ENCODE measurements at places on chromosomes 11 and 22.

DNA sequence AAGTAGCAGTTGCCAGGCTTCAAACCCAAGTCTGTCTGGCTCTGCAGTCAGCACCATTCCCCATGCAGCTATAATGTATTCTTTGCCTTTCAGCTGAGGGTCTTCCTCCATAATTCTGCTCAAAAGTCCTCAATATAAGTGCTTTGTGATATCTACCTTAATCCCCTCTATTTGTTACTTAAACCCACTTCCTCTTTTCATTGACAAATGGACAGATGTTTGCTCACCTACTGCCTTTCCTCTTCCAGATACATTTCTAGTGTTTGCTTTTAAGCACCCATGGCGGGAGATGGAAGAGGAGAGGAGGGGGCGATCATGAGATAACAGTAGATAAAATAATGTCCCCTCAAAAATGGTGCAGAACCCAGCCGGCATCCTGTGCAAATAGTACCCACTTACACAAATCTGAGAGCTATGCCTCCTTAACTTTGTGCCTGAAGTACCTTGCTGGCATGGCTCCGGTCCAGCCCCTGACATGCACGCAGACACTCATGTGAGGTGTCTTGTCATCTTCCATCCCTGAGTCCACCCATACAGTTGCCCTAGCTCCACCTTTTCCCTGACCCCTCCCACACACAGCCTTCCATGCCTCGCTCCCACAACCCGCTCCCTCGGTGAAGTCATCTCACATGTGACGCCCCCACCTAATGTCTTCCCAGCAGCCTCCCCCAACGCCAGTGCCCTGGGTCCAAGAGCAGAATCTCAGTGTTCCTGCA, 109.6 kb downstream of the TRIM29 start:
- no peak for DNase-seq

- DNase-seq = no peak
Observed at GRCh38 chr11:65014726-65015227, 817 bp downstream of the ARL2 start.

DNA sequence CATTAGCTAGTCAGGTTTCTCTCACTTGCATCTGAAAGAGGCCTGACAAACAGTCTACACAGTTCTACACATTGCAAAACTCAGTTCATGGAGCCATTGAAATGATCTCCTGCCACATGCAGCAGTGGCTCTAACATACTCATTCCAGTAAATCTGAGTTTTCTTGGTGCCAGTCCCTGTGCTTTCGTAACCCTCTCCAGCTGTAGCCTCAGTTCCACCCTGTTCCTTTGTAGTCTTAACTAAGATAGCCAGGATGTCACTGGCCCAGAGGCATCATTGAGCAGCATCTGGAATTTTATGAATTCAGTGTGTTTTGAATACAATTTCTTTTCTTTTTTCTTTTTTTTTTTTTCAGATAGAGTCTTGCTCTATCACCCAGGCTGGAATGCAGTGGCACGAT, 37.4 kb upstream of the ZBED5 start:
- no peak for DNase-seq

- no peak for DNase-seq
Observed at GRCh38 chr11:20311444-20311843, 52.1 kb upstream of the HTATIP2 start.

DNA sequence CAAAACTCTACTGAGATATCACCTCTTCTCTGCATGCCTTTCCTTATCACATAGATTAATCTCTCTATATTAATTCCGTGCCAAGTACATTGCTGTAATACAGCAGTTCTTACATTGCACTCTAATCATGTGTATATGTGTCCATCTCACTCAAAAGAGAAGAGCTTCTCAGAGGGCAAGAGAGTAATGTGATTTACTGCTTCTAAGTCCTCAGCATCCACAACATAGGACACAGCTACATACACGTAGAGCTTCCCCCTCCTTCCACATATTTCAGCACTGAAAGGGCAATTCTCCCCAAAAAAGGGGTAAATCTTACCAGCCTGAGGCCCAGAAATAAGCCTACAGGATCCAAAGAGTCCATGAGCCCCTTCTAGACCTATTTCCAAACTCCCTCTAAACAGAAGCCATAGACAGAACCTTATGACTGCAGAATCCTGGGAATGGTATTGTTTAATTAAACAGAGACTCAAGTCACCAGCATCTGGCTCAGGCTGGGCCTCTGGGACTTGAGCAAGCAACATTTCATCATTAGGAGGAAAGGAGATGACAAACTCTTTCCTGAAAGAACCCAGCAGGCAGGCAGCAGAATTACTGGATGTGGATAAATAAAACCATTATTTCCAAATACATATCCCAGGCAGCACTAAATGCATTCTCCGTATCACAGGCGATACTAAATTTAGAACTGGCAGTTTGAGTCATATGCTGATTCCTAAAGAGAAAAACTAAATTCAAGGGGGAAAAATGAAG, 87.2 kb downstream of the KCNC1 start:
- DNase-seq = no peak

DNA sequence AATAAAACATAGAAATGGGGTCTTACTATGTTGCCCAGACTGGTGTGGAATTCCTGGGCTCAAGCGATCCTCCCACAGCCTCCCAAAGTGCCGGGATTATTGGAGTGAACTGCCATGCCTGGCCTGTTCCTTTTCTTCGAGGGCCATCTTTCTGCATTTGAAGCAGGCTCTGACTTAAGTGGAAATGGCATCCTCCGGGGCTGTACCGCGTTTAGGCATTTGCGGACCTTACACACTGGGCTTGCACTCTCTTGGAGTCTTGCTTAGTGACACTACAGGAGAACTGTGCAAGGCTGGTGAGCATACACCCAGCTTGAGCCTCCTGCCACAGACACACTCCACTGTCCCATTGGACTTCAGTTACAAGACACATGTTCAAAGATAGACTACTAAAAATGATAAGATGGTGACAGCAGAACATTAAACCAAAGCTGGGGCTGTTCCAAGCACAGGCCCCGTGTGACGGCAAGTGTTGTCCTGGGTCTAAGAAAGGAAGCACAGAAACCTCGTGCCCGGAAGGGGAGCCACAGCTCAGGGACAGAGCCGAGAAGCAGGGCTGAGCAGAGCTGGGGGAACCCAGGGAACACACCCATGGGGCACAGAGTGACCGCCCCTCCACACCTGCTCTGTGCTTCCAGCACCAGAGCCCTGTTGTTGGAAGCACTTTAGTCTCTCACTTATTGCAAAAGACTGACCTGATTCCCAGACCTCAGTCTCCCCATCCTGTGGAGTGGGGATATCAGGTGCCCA, 59.0 kb upstream of the SHANK2 start:
- DNase-seq = no peak

GRCh38 chr11:68677432-68677831, 6.9 kb upstream of the GAL start:
- no peak for DNase-seq

DNA sequence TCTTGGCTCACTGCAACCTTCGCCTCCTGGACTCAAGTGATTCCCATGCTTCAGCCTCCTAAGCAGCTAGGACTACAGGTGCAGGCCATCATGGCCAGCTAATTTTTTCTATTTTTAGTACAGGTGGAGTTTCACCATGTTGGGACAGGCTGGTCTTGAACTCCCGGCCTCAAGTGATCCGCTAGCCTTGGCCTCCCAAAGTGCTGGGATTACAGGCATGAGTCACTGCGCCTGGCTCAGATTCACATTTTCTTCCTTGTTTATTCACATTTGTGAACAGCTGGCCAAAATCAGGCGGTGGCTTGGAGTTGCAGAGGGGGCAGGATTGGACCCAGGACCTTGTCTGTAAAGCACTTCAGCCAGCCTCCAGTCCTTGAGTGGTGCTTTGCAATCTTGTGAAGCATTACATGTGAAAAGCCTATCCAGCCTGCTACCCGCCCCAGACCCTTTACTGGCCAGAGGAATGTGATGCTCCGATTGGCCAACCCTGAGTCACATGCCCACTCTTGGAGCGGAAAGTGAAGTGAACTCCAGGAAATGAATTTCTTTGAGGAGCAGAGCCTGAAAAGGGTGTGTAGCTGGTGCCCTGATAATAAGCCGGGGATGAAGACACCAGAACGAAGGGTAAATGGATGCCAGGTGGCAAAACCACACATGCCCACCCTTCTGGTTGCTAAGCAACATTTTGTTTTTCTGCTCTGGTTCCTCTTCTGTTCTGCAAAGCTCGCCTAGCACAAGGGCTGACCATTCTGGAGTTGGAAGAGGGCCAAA, 62.6 kb upstream of the PTPRJ start:
- DNase-seq = no peak

DNA sequence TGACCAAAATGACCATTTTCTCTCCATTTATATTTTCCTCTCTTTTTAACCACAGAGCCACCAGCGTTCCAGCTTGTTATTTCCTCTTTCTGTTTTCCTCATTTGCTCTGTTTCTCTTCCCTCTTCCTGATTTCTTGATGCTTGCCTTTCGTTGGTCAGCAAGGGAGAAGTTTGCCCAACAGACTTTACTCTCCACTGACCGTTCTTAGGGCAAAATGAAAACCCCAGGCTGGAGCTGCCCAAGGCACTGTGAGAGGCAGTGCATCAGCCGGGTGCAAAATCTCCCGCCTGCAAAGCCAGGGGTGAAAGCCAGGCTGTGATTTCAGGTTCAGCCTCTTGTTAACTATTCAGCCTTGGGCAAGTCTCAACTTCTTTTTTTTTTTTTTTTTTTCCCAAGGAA, 26.1 kb upstream of the APLP2 start:
- DNase-seq = no peak

- no peak for DNase-seq
Observed at GRCh38 chr11:30344085-30344484, 21.2 kb downstream of the ARL14EP start.

DNA sequence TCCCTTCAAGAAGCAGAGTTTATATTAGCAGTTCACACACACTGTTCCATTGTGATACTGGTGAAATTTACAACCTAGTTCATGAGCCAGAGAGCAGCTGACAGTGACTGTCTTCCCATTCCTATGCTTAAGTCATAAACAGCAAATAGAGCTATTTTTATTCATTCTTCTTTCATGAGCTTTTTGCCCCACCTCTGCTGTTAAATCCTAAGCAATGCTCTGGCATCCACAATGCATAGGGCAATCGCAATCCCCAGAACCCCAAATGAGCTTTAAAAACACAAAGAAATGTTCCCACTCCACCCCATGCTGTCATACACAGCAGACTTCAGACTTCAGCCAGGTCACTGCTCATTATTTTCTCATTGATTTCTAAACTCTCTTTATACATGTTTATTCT, 307.5 kb downstream of the ETS1 start:
- DNase-seq = no peak

DNA sequence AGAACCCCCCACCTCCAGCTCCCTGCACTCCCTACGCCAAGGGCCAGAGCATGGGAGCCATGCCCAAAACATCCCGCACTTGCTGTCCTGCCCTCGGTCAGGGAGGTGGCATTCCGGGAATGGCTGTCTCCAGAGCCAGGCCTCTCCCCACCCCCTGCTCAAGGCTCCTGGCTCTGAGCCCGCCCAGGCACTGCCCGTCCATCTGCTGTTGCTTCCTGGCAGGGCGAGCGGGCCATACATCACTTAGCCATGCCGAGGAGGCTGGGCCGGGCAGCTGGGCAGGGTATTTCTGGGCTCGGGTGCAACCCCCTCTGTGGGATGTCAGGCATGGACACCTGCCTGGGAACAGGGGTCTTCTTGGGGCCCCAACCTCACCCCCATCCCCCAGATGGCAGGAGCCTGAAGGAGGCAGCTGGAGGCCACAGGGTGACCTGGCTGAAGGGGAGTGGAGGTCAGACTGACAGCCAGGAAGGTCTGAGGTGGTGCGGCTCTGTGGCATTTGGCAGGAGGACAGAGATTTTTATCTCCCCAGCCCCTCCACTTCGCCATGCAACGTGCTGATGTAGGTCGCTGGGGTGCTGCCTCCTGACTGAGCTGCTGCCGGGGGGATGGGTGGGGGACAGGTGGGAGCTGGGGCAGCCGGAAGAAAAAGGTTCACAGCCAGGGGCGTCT, 8.7 kb upstream of the CABP7 start:
- no peak for DNase-seq

DNA sequence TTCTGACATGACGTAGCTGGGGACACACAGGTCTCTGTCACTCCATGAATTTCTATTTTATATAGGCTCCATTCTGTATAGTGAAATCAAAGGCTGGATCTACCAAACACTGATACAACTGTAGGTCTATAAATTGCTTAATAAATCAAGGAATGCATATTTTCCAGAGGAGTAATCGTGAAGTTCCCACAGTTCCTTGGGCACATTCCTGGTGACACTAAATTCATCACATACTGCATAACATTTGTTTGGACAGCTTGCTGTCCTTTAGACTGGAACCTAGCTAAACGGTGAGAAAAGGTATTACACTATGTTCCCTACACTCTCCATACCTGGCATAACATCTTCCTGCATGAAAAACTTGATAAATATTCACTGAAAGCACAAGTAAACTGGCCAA, 41.6 kb upstream of the UCP3 start:
- DNase-seq = no peak

DNA sequence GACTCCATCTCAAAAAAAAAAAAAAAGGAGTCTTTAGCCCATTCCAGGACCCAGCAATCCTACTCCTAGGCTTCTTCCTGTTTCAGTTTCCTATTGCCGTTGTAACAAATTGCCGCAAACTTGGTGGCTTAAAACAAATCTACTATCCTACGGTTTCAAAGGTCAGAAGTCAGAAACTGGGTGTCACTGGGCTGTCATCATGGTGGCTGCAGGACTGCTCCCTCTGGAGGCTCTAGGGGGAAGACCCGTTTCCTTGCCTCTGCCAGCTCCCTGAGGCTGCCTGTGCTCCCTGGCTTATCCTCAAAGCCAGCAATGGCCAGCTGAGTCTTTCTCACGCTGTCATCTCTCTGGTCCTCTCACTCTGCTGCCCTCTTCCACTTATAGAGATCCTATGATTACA, 8.7 kb upstream of the DAGLA start:
- no peak for DNase-seq

All from activated naive CD8-positive, alpha-beta T cell treated with anti-CD3 and anti-CD28 coated beads, Interleukin-2, amount 50 U/mL, for 24 hours (primary cell).